ENCODE measurements at places on chromosomes 7 and 10.

- peak; percentile 94 for DNase-seq
These were observed 168.9 kb downstream of the NRF1 start for GRCh38 chr7:129780257-129780973.

DNA sequence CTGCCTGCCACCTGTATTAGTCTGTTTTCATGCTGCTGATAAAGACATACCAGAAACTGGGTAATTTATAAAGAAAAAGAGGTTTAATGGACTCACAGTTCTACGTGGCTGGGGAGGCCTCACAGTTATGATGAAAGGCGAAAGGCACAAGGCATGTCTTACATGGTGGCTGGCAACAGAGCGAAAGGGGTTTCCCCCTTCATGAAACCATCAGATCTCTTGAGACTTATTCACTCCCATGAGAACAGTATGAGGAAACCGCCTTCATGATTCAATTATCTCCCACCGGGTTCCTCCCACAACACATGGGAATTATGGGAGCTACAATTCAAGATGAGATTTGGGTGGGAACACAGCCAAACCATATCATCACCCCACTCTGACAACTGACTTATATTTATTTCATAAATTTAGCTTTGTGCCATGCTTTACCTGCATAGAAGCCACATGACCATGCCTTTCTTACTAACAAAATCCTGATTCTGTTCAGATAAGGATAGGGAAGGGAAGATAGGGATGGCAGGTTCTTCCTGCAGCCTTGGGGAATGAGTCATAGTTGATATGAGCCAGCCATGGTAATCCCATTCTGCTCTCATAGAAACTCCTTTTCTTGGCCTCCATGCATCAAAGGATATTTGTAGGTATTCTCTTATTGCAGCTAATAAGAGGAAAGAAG, 191.3 kb upstream of the AGK start:
- no peak for DNase-seq

GRCh38 chr10:66483966-66484365, 441.9 kb upstream of the LRRTM3 start:
- no peak for DNase-seq

GRCh38 chr10:123678376-123678775, 12.2 kb downstream of the GPR26 start:
- no peak for DNase-seq

DNA sequence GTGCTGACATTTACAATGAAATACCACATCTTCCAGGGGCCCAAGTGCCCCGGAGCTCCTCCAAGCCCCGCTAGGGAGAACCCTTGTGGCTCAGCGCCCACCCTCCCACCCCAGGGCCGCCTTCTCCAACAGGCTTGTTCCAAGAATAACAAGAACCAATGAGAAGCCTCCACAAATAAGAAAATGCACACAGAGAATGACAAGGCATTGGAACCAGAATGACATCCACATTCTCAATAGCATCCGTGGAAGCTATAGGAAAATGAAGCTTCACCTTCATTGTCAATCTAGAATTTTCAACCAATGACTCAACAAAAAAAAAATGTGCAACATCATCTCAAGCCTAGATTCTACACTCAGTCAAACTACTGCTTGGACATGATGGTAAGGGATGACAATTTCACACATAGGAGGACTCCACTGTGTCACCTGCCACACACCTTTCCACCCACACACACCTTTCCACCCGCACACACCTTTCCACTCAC, 50.4 kb upstream of the PPP2R2D start:
- DNase-seq: no peak

GRCh38 chr7:11609096-11609670, 222.8 kb downstream of the THSD7A start:
- no peak for DNase-seq
